Stimulated activated CD8-positive, alpha-beta memory T cell treated with anti-CD3 and anti-CD28 coated beads, Interleukin-12 subunit alpha, Interleukin-12 subunit beta, amount 100 ng/mL, for 4 hours (primary cell): ENCODE measurements at places on chromosomes 12 and 14.

DNA sequence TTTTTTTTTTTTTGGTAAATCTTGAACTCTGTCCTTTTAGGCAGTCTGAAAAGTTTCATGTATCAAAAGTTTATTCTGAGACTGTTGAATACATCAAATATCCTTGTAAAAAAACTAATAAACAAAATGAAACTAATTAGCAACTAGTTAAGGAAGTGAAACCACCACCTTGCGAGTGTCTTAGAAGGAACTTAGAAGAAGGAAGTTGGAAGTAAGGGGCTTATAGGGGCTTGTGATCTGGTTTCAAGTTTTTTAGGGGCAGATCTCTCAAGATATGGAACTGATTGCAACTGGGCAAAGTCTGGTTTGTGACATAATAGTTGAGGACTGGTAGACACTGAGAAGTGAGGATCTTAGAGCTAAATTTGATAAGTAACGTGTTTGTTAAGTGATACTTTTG is 748.8 kb downstream of the C12orf50 start:
- no peak for DNase-seq

GRCh38 chr12:57131896-57132744 is 3.8 kb downstream of the LRP1 start:
- DNase-seq = no peak

- DNase-seq = no peak
Observed at GRCh38 chr14:105280525-105280924, 20.3 kb downstream of the BRF1 start.

- no peak for DNase-seq
Observed at GRCh38 chr14:49206828-49207227, 379.4 kb downstream of the RPS29 start.

DNA sequence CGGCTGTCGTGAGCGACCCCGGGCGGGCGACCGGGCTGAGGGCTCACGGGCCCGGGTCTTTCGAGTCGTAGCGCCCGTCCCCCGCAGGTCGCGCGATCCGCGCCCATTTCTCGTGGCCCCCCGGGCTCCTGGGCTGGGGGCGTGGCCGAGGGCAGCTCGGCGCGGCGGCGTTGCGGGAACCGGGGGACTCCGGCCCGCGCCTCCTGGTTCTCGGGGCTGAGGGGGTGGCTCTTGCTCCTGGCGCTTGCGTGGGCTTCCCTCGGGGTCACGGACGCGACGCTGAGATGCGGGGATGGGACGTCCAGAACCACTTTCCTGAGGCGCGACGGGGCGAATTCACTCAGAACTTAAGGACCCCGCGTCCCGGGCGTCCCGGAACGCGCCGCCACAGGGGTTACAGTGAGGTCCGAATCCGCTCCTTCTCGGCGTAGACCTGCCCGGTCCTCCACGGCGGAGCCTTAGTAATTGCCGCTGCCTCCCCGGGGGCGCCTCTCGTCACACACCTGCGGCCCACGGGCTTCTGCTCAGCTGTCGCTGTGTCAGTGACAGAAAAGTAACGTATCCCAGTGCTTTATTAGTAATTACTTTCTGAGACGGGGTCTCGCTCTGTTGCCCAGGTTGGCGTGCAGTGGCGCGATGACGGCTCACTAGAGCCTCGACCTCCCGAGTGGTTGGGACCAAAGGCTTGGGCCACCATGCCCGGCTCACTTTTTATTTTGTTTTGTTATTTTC is 606 bp downstream of the EP400 start:
- DNase-seq = peak; percentile 31

DNA sequence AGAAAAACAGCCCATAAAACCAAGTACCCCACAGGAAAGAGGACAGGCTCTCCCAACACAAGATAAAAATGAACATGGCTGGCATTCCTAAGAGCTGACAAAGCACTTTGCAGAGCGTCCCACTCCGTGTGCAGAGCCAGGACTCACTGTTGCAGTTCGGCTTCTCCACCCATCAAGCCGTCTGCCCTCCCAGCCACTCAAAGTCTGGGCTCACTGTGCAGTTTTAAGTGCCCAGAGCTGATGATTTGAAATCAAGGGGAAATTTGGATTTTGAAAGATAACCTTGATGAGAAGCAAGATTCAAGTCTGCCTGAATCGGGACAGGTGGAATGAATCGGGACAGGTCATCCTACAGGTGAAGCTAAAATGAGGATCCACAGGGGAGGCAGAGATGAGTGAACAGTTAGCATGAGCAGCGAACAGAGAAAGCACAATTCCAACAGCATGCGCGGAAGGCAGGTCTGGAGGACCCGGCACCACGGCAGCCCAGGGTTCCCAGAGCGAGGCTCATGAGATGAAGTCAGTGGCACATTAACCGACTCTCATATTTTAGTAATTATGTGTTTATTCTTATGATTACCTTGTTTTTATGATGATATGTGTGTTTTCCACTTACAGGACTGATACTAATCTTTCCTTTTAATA is 39.8 kb upstream of the GPR68 start:
- no peak for DNase-seq

GRCh38 chr12:123717350-123717749 is 5.2 kb downstream of the ATP6V0A2 start:
- DNase-seq = no peak

DNA sequence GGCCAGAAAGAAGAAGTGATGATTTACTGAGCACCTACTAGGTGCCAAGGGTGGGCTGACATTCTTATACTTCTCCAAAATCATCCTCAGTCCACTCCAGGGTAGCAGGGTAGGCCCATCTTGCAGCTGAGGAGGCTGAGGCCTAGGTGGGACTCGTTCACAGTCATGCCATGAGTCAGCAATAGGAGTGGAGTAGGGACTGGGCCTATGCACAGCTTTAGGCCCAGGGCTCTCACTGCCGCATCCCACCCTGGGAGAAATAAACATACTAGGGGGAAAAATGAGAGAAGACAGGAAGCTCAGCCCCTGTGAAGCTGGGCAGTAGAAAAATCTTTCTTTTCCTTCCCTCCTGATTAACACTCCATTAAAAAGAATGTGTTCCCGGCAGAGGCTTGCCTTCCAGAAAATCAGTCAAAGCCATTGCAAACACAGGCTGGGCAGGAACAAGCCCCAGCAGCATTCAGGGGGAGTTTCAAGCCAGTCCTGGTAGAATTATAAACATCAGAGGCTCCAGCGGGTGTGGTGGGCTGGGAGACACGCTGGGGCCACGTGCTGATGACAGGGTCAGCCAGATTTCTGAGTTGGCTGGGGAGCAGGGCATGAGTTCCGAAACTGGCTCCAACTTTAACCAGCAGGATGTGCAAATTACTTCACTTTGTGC is 1.8 kb downstream of the HSPB8 start:
- DNase-seq = no peak

GRCh38 chr12:57840726-57841125 is 5.8 kb downstream of the CTDSP2 start:
- no peak for DNase-seq

GRCh38 chr14:63715360-63715759 is 12.5 kb downstream of the SGPP1 start:
- no peak for DNase-seq

GRCh38 chr12:21546716-21547115 is 20.6 kb downstream of the SPX start:
- DNase-seq = no peak

GRCh38 chr14:75563931-75564330 is 14.5 kb upstream of the FLVCR2 start:
- no peak for DNase-seq

- DNase-seq = no peak
Observed at GRCh38 chr14:105465209-105466031, 9.2 kb upstream of the CRIP2 start.

DNA sequence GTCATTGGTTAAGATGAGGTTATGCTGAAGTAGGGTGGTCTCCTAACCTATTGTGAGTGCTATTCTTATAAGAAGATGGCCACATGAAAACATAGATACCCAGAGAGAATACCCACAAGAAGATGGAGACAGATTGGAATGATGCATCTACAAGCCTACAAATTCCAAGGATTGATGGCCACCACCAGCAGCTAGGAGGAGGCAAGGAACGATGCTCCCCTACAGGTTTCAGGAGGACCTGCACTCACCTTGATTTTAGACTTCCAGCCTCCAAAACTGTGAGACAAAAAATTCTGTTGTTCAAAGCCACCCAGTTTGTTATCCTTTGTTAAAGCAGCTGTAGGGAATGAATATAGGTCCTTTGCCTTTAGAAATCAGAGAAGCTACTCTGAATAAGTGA is 227.4 kb downstream of the NEDD1 start:
- no peak for DNase-seq

DNA sequence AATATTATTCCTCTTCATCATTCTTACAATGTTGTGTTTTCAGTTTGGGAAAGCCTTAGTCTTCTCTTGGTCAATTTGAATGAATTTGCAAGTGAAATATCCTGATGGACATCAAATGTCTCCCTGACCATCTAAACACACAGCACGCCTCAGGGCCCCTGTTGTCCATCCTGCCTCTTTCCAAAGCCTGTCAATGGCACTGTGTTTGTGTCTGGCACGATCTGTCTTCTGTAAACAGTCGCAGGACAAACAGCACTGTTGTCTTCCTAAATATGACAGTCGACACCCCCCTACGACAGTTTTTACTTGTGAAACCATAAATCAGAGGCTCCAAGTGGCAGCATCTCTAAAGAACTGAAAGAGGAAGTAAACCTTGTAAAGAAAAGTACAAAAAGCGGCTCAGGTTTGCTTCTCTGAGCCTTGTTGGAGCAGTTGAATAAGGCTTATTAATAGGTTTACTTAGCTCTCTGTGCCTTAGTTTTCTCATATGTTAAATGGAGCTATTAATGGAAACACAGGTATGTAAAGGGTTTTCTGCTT is 285.8 kb downstream of the NRXN3 start:
- DNase-seq = no peak
